ENCODE measurements at places on chromosomes 13 and 19. TPM values are rescaled to one million over a fixed set of nuclear protein-coding genes. Genes with fewer than 3 reads are reported as not detected.

DNA sequence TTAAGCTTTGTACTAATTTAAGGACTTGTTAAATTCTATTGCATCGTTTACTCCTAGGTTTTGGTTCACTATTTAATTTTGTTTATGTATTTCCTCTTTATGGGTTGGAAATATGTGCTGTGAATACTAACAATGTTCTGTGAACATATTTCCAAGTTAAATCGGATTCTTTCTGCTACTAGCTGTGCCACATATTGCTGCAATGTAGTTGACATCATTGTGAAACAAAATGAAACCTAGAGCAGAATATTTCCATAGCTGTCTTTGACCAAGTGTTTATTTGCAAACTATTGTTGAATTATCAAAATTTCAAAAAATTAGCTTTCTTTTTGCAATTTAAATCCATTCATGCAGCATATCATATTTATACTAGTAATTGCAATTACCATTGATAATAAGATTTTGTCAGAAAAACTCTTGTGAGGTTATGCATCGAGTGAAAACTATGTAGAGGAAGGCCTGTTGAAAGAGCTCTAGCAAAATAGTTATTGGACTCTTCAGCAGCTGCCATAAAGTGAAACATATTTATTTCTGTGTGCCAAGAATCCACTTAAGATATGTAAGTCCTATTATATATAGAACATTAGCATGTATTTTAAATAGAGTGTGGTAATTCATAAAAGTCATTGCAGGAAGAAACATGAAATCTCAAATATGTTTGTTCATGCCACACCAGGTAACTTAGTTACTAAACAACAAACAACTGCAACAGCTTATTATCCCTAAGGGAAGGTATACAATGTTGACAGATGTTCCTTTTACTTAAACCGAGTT lies 575.1 kb downstream of the SLITRK6 start:
- no peak for DNase-seq
- H3K4me1 ChIP-seq, result no peaks in the 10 kb centered on the region
- no peak overlapping the region for H3K27ac ChIP-seq
- H3K27me3 ChIP-seq, result no peaks in the 10 kb centered on the region
- no peaks in the 10 kb centered on the region for H3K36me3 ChIP-seq

TLE6 gene
- not detected for total RNA-seq

GRCh38 chr19:5392486-5392885 lies 51.9 kb upstream of the PTPRS start:
- no peak overlapping the region for H3K4me3 ChIP-seq
- no peaks in the 10 kb centered on the region for H3K4me1 ChIP-seq
- no peaks in the 10 kb centered on the region for H3K36me3 ChIP-seq
- DNase-seq, result no peak
- peaks cover 29% of the 10 kb centered on the region for H3K27me3 ChIP-seq
- no peak overlapping the region for H3K27ac ChIP-seq

OR7D2 gene
- total RNA-seq, result not detected

GRCh38 chr19:1446713-1447481 lies 3.0 kb upstream of the APC2 start:
- DNase-seq, result no peak
- peaks cover 37% of the 10 kb centered on the region for H3K27me3 ChIP-seq
- no peak overlapping the region for H3K27ac ChIP-seq
- H3K4me1 ChIP-seq, result no peaks in the 10 kb centered on the region

DNA sequence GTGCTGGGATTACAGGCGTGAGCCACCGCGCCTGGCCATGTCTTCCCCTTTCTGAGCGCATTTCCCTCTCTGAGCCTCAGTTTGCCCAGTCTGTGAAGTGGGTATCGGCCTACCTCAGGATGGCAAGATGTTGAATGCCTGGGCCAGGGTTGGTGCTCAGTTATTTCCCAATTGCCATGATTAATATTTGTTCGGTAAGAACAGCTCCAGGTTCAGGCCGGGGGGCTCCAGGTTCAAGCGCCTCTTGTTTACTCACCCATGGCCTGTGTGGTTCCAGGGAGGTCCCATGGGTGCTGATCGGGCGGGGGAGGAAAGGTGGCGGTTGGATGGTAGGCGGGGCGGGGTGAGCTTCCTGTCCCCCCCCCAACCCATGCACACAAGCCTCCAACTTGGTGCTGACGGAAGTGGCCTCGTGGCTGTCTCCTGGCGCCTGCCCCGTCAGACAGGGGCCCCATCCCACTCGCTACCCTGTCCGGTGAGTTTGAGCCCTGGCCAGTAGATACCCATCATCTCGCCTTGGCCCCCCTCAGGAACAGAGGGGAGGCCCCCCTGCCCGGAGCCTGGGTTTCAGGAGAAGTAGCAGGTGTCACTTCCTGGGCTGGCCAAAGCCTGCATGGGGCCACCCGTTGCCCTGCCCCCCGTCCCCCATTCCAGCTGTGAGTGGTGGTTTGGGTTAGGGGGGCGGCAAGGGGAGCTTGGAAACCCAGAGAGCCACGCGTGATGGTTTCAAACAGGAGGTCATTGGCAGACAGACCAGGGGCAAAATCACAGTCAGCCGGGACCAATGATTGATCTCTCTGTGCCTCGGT lies at the start of gene FCHO1:
Gene FCHO1, plus strand, starts transcription at position 375 of the 809 bp plus-strand sequence. CDS start 3,688 bp downstream, outside the sequence.
- no peak within 1 kb of the TSS for H3K4me3 ChIP-seq
- no peak within 1 kb of the TSS for H3K27ac ChIP-seq
- peaks cover 5% of the 10 kb centered on the region for H3K4me1 ChIP-seq
- no peaks in the 10 kb centered on the region for H3K36me3 ChIP-seq

RYR1 gene
- total RNA-seq, result under 0.01 TPM

GRCh38 chr19:37361994-37362393 lies 8.9 kb upstream of the ZNF527 start:
- H3K4me1 ChIP-seq, result no peaks in the 10 kb centered on the region
- H3K27ac ChIP-seq, result no peak overlapping the region
- H3K4me3 ChIP-seq, result no peak overlapping the region
- no peaks in the 10 kb centered on the region for H3K27me3 ChIP-seq

Data from uterus (tissue), 4 donors.